RPMI8226 (cell line): ENCODE measurements at places on chromosomes 3 and 15.

GRCh38 chr3:26307787-26308186 lies 314.8 kb upstream of the LRRC3B start:
- DNase-seq: no peak

DNA sequence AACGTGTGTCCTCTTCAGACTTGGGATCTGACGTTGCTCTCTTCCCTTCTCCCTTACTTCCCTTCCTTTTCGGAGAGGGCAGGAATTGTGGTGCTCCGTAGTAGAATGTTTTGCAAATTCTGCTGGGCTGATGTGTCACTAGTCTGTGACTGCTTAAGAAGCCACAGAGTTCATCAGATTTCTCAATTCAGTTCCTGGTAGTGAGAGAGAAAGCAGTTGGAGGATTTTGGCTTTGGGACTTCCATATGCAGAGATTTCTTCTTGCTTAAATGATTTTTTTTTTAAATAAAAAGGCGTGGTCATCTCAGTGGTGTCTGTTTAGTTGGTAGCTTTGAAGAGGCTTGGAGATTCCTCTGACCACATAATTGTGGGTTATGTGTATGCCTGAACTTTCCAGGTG lies 10.1 kb downstream of the CEMIP start:
- no peak for DNase-seq

- no peak for DNase-seq
These were observed 583.8 kb upstream of the NECTIN3 start for GRCh38 chr3:110487840-110488239.

- no peak for DNase-seq
These were observed 72.0 kb upstream of the BLM start for GRCh38 chr15:90644952-90645725.

- no peak for DNase-seq
These were observed 27.3 kb downstream of the MED12L start for GRCh38 chr3:151112731-151113130.

- DNase-seq: no peak
These were observed 17.1 kb upstream of the RFC4 start for GRCh38 chr3:186823386-186823785.

DNA sequence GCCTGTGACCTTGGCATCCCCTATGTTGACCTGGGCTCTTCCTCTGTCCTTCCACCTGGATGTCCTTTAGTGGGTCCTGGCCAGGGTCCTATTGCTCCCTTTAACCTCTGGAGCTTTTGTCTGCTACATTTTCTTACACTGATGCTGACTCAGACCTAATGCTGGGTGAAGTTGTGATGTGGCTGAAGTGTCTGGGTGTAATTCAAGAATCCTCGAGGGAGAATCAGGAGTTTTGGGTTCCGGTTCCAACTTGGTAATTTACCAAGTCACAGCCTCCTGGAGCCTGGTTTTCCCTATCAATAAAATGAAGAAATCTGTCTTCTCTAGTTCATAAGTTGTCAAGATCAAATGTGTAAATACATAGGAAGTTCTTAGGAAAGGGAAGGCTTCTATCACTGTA lies 25.6 kb downstream of the CEP19 start:
- no peak for DNase-seq

DNA sequence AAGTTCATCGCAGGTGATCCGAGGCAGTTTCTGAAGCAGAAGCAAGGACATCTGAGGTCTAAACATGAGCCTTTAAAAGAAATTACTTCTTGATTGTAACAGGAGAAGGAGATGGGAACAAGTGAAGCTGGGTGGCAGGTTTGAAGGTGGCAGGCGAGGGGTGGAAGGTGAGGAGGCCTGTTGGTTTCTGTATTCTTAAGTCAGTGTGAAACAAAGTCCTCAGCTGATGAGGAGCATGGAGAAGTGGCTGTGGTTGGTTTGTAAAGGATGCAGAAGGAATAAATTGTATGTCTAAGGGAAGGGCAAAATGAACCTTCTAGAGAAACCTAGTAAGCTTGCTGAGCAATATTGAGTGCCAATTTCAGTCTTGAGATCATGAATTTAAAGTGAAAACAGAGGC lies 298.8 kb downstream of the CHST2 start:
- DNase-seq: no peak

DNA sequence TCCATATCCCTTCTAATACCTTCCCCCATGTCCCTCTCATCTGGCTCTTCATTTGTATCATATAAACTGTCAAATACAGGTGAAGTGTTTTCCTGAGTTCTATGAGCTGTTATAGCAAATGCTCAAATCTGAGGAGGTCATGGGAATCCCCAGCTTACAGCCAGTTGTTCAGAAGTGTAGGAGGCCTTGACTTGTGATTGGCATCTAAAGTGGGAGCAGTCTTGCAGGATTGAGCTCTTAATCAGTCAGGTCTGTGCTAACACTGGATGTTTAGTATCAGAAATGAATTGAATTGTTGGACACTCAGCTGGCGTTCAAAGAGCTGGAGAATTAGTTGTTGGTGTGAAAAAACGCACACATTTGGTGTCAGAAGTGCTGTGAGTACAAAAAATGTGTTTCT lies 65.0 kb downstream of the IFT57 start:
- DNase-seq: no peak

DNA sequence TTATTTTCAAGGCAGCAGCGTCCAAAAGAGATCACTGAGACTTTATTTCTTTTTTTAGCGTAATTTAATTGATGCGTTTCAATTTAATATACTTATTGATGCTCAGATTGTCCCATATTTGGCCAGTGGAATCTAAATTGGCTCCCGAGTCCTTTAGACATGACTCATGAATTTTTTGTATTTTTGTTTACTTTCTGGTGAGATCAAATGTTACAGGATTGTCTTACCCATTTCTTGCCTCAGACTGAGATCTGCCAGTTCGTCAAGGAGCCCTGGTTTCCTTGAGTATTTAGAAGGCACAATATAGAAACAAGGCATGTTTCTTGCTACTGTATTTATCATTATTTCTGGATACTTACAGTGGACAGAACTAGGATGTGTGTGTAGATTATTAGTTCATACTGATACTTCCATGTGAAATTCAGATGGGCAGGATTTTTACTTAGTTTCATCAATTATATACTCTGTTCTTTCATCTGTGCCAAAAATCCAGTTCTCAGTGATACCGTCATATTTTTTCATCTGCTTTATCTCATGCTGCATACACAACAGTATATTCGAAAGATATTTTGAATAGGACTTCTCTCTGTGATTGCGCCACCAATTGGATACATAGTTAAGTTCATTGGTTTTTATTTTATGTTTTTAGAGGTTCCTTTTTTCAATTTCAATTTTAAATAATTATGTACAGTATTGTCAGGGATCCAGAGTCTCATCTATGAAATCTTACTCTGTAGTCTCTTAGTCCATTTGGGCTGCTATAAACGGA lies 436.9 kb upstream of the C2CD4B start:
- no peak for DNase-seq

DNA sequence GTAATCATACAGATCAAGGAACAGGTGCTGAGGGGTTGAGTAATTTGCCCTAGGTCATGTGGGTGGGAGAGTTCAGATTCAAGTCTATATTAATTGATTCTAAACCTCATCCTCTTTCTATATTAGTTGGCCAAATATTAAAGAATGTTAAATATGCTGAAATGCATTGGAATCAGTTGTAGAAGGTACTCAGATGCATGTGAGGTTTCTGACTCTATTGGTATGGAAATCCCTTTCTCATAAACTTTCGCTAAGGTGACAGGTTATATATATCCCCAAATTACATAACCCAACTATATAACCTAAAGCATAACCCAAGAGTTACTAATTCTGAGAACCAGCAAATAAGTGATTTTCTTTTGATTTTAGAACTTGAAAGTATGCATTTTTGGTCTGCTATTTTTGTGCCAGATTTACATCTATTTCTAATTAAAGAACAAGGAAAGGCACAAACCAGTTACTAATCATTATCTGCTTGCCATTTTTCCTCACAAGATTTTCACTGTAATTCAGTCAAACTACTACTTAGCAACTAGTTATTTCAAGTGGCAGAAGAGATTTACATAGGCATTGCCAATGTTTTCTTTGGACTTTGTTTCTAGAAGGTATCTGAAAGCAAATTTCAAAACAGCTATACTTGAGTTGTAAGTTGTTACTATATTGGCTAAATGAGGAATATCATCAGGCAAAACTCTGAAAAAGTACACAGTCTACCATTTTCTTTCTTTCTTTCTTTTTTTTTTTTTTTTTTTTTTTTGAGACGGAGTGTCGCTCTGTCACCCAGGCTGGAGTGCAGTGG lies 201.3 kb downstream of the RBMS3 start:
- DNase-seq: no peak

DNA sequence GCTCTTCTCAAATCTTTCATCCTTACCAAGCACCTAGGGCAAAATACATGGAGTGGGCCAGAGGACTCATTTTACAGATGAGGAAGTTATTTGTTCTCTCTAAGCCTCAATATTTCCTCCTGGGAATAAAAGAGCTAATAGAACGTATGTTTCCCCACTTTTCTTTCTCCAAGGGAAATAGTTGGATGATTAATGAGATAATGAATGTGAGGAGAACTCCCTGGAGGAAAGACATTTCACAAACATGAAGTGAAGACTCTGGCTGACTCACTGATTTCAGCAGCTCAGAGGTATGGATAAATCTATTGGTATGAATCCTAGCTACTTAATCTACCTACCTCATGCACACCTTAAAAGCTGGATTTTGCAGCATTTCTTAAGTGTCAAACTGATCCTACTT lies 98.4 kb downstream of the ECT2 start:
- no peak for DNase-seq

DNA sequence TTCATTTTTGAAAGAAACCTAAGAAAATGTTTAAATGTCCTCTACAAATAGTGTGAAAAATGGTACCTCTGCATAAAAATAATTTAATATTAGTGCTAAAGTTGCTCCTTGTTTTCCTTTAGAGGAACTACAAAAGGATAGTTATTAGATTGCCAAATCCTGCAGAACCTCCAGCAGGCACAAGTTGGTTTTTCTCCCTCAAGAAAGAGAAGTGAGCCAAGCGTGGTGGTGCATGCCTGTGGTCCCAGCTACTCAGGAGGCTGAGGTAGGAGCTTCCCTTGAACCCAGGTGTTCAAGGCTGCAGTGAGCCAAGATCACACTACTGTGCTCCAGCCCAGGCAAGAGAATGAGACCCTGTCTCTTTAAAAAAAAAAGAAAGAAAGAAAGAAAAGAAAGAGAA lies 85.1 kb upstream of the TSEN2 start:
- no peak for DNase-seq

DNA sequence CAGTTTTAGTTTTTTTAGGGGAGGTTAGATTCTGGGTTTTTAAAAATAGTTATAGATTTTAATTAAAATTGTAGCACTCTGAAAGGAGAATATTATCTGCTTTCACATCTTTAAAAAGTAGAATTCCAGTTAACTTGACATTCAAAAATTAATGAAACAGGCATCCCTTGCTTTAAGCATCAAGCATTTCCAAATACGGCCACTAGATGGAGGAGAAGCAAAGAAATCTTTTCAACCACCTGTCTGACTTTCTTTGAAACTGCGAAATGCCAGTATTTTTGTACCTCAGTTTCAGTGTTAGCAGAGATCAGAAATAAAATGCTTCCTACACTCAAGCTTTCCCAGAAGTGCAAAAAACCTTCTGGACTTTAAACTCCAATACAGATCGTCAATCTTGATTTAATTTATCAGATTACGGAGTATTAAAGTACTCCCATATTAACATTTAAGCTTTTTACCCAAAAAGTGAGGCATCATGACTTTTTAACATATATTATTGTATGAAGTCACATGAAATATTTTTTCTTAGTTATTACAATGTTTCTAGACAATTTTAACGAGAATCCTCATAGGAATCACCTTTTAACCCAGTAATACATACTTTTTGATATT lies 153.3 kb downstream of the P3H2 start:
- DNase-seq: peak; percentile 67

DNA sequence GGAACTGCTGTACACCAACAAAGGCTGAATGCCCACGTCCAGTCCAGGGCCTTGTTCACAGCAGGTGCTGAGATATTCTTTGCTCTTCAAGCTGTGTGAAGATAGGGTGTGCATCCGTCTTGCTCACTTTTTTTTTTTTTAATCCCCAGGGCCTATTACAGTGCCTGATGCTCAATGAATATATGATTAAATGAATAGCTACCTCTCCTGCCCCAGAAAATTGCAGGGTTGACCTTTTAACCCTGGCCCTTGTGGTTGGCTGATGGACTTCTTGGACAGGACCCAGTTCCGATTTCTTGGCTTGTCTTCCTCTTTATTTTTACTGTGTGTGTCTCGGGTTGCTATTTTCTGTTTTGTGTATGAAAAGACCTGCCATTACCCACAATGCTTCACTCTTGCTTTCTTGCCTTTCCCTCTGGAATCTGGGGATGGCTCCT lies 2.9 kb upstream of the FYTTD1 start:
- peak; percentile 94 for DNase-seq
